Astrocyte of the hippocampus (primary cell): ENCODE measurements at places on chromosomes 4 and X.

DNA sequence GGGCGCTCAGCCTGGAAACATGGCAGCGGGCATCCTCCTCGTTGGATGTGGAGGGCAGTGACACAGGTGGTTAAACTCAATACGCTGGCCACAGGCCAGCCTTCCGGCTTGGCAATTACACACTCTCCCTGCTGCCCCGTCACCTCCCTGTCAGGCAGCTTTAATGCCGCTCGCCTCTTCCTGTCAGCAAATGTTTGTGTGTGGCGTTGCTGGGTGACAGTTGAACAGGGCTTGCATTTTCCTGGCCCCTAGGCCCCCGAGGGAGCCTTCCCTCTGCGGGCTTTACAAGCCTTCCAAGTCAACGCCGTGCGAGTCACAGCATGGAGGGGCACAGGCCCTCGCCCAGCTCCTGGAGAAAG lies 620.0 kb downstream of the BCOR start:
- peak; percentile 58 for DNase-seq

DNA sequence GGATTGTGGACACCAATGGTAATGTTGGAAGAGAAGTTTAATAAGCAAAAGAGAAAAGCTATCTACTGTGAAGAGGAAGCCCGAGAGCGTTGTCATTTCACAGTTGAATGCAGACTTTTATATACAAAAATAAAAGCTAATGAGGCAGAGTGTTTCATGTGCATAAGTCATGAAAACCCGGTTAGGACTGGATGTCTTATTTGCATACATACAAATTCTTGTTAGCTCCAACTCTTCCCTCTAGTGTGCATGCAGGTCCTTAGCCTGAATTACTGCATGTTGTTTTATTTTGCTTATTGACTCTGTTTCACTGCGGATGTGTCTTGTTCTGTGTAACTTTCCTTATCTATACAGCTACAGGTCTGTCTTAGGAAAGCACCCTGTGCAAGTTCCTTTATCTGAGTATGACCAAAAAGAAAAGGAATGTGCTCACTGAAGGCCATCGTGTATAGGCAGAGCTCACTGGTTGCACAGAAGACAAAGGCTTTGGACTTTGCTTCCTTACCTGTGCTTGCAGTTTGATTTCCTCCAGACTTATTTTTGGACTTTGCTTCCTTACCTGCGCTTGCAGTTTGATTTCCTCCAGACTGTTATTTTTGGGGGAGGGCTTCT lies 25.1 kb upstream of the UGT2B11 start:
- no peak for DNase-seq

GRCh38 chr4:5931526-5931925 lies 38.6 kb upstream of the CRMP1 start:
- no peak for DNase-seq

- no peak for DNase-seq
These were observed 3.6 kb downstream of the SASH3 start for GRCh38 chrX:129783291-129783713.
